Astrocyte of the hippocampus (primary cell): ENCODE measurements at places on chromosomes 2 and 18.

DNA sequence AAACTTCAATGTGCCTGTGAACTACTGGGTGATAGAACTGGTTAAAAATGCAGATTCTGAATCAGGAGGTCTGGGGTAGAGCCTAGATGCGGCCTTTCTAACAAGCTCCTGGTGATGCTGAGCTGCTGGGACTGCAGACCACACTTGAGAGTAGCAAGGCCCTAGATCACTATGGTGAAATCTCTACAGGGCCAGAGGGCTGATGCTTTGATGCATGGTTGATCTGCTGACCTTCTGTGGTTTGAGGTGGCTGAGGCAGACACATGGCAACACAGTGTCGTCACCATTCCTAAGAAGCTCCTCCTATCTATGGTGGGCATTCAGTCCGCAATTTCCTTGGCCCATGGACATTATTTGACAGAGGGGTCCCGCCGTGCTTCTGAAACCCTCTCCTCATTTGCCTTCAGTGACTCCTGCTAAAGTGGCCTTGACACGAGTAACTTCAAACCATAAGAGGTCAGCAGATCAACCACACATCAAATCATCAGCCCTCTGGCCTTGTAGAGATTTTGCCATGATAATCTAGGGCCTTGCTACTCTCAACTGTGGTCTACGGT, 19.8 kb downstream of the CCDC68 start:
- DNase-seq = no peak

GRCh38 chr2:181977661-181978350, 7.8 kb upstream of the PPP1R1C start:
- DNase-seq = no peak

DNA sequence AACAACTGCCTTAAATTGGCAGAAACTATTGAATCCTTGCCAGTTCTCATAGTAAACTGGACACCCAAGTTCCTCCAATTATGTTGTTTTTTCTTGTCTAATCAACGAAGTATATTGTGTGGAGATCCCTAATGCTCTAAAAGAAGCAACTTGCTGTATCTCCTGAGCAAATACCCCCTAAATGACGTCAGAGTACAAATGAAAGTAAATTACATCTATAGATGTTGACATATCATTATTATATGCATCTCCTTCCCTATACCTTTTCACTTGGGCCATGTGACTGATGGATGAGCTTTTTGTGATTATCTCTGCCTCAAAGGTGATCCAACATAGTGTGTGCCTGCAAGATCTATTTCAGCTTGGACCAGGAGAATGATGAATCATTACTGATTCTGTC, 159.4 kb downstream of the CCDC148 start:
- DNase-seq = no peak

DNA sequence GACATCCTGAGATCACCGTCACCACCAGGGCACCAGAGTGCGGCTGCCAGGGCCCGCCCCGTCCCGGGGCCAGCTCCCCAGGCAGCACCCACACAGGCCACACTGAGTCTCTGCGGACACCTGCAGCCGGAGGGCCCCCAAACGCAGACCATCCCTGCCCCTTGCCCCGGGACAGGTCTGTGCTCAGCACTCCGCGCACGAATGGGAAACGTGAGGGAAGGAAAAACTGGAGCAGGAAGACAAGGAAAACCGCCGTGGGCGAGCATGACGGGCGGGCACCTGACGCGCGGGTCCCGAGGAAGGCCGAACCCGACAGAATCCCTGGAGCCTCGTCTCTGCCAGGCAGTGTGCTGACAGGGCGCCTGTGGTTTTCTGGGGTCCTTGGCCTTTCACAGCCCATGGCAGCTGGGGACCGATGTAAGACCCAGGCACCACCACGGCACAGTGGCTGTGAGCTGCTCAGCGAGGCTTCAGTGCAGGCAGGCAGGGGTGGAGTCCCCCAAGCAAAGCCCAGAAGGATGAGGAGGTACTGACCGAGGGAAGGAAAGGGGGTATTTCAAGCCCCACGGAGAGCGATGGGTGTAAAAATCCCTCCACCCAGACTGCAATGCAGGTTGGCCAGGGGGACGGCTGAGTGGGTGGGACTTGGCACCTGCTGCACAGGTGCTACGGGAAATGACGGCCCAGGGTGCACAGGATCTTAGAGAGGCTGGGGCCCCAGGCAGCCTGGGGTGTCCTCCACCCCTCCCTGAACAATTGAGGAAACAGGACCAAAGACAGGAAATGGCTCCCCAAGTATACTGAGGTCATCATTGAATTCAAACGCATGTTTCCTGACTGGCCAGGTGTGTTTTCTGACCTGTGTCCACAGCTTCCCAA, 59.0 kb downstream of the PXDN start:
- DNase-seq = no peak

GRCh38 chr18:74459889-74460288, 2.8 kb upstream of the DIPK1C start:
- DNase-seq = no peak

DNA sequence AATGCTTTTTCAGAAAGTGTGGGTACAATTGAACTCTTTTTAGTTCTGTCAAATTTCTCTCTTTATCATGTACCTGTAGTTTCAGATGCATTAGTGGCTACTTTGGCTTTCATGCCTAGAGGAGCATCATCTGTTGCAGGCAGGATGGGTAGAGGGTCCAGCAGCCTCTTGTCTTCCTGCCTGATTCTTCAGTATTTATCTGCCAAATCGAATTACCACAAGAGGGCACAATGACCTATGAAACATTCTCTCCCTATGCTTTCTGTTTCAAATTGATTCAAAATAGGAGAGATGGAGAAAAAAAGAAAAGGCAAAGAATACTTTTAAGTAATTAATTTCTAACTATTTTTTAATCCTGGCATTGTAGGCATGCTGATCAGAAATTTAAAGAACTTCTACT, 477.2 kb downstream of the TRIB2 start:
- DNase-seq = peak; percentile 64

DNA sequence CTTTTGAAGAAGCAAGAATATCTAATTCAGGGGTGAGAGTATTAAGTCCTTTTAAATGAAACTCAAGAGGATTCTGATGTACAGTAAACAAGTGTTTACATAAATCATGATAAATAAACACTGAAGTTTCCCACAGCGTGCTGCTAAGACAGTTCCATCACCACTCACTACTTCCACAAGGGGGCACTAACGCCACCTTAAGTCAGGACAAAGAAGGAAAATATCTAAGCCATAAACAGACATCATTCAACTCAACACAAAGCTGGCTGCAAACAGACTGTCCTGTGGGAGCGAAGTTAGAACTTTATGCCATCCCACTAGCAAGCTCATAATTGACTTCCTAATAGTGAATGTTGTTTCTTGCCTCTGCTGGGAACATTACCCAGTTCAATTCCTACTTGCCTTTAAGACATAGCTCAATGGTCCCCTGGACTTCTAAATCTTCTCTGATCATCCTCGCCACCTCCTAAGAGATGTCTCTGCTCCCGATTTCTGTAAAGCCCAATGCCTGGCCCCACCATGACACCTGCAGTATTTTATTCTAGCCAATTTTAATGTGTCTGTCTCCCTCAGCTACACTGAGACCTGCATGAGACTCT, 36.5 kb downstream of the MRPL44 start:
- DNase-seq = peak; percentile 88

GRCh38 chr2:144331674-144332355, 188.1 kb downstream of the ZEB2 start:
- DNase-seq = no peak

DNA sequence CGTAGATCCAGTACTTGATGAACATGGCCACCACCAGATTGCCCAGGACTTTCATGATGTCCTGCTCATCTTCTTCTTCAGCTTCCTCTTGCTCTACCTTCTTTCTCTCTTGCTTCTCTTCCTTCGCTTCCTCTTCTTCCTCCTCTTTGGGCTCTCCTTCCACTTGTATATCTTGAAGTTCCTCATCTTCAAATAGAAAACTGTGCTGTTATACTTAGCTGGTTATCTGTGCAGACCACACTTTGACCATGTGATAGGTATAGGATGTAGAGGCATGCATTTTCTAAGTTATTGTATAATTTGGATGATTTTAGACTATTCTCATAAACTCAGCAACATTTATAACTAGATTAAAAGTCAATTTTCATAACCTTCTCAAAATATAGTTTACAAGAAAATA, 263.4 kb downstream of the NAPG start:
- no peak for DNase-seq

DNA sequence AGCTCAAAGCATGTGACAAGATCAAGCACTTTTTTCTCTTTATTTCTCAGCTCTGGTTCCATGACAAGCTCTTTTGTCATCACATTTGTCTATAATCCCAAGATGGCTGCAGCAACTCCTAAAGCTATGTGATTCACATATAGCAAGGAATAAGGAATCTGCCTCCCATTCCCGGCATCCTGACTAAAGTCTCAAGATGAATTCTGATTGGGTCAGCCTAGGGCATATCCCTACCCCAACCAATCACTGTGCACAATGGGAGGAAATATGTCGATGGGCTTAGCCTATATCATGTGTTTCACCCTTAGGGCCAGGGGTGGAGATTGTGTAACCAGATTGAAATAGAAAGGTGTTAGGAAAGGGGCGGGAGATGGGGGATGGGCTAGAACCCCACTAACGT, 23.1 kb upstream of the COLEC12 start:
- no peak for DNase-seq

- DNase-seq = no peak
These were observed 133.4 kb upstream of the NABP1 start for GRCh38 chr2:191544461-191545062.

DNA sequence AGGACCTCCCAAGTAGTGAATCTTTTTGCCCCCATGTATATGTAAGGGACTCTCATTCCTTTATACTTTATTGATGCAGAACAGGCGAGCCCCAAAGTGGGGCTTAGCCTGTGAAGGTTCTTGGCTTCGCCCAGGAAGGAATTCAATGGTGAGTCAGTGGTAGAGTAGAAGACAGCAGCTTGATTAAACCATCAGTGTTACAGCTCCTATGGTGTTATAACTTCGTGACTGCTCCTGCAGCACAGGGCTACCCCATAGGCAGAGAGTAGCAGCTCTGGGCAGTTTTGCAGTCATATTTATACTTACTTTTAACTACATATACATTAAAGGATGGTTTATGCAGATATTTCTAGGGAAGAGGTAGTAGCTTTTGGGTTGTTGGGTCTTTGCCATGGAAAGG, 11.0 kb downstream of the FAM171B start:
- no peak for DNase-seq
